CD4-positive, alpha-beta T cell treated with Interleukin-4 for 1 hour (primary cell): ENCODE measurements at places on chromosomes 2 and 18.
A peak's percentile ranks its signal among the peaks of the same experiment; 100 is the strongest.

GRCh38 chr18:48992133-48992532 is 41.4 kb upstream of the SMAD7 start:
- no peak for DNase-seq

GRCh38 chr2:185245216-185245615 is 493.4 kb upstream of the FSIP2 start:
- no peak for DNase-seq

- DNase-seq: no peak
Measured at GRCh38 chr18:48571639-48572384, 33.0 kb downstream of the CTIF start.

- DNase-seq: no peak
Measured at GRCh38 chr18:32582455-32582854, 111.8 kb upstream of the GAREM1 start.

GRCh38 chr18:48942554-48943261 is 8.1 kb downstream of the SMAD7 start:
- no peak for DNase-seq

DNA sequence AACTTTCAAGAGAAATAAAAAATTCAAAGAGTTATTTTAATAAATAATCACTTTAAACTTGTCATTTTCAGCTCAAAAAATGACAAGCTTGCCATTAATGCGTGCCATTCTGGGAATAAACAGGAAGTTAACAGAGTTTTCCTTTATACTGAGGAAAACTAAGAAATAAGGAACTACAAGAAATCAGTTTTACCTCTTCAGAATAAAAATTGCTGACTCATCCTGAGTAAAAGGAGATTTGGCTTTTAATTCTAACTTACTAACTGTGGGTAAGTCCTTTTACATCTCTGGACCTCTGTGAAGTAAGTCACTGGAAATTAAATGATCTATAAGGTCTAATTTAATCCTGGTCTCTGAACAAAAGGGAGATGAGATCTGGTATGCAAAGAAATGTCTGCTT is 16.1 kb downstream of the CEBPZ start:
- DNase-seq: no peak

- DNase-seq: peak; percentile 49
Measured at GRCh38 chr18:47772374-47773248, 157.8 kb downstream of the SMAD2 start.

GRCh38 chr2:57432528-57432927 is 614.1 kb upstream of the VRK2 start:
- DNase-seq: no peak

DNA sequence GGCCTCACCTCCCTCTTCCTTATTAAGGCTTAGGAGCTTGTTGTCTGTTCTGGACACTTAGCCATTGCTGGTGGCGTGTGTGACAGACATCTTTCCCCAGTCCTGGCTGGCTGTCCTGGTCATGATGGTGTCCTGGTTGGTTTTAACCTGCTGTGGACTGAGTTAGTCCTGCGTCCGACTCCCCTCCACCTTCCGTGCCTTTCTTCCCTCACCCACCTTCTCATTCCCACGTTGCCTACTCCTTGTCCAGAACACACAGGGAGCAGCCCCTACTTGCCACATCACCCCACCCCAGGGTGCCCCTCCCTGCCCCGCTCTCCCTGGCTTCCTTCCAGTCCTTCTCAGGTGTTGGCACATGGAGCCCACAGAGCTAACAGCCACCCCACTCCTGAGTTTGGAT is 9.5 kb downstream of the ANO7 start:
- DNase-seq: no peak

DNA sequence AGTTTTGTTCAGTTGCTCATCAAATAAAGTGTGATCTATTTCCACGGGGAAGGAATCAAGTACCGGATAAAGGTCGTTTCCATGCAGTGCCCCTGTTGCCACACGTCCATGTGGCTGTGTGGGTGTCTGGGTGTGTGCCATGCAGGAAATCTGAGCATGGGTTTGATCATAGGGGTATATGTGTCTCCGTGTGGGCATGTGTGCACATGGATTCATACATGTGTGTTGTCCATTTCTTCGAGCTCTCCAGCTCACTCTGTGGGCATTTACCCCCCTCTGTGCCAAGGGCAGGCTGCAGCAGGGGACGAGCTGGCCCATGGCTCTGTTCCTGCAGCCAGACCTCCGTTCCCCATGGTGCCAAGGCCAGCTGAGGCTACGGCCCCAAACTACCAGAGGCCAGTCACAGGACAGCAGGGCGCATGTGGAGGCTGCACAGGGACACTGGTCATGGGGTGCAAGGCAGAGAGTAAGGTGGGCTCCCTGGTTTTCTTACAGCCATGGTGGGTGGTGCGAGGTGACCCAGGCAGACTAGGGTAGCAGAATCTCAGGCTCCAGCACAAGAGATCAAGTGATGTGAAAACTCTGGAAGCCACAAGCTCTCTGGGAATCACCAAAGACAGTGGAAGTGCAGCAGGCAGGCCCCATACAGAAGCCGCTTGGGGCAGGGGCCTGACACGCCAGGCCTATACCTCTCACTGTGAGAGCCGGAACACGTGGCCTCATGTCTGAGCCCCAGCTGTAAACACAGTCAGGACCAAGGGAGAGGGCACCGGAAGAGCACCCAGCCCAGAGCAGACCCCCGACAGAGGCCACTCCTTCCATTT is 66.4 kb upstream of the RAB6C start:
- no peak for DNase-seq

- DNase-seq: no peak
Measured at GRCh38 chr2:173075056-173075780, 428 bp upstream of the MAP3K20 start.

DNA sequence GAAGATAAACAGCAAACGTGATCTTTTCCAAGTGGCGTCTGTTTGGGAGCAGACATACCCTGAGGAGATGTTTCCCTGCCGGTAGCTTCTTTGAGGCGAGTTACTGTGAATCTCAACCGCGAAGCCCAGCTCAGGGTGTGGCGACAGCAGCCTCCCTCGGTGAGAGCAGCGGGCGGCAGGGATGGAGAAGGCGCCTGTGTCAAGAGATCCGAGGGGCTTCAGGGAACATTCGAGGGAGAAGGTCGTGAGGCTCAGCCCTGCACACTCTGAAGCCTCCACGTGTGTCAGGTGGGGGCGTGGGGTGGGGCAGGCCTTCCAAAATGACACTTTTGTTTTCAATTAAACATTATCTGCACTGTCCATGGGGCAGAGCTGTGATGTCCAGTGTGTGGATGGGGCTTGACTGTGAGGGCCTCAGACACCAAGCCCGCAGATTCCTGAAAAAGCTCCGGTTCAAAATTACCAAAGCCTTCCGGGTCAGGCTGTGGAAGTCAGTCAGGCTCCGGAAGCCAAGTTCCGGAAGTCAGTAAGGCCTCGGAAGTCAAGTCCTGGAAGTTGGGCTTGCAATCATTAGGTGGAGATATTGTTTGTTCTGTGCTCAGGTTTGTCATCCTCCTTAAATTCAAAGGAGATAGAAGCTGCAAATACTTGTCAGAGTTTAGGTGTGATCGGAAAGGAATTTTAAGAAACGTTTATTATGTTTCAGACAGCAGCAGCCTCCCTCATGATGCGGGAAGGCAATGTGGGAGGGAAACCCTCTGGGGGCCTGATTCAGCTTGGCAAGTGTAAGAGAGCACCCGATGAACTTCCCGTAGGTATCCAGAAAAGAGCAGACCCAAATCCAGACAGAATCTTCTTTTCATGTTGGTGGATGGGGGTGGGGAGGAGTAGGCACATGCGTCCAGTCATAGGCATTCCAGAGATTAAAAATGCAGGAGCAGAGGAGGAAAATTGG is 20.7 kb downstream of the SMIM21 start:
- no peak for DNase-seq

DNA sequence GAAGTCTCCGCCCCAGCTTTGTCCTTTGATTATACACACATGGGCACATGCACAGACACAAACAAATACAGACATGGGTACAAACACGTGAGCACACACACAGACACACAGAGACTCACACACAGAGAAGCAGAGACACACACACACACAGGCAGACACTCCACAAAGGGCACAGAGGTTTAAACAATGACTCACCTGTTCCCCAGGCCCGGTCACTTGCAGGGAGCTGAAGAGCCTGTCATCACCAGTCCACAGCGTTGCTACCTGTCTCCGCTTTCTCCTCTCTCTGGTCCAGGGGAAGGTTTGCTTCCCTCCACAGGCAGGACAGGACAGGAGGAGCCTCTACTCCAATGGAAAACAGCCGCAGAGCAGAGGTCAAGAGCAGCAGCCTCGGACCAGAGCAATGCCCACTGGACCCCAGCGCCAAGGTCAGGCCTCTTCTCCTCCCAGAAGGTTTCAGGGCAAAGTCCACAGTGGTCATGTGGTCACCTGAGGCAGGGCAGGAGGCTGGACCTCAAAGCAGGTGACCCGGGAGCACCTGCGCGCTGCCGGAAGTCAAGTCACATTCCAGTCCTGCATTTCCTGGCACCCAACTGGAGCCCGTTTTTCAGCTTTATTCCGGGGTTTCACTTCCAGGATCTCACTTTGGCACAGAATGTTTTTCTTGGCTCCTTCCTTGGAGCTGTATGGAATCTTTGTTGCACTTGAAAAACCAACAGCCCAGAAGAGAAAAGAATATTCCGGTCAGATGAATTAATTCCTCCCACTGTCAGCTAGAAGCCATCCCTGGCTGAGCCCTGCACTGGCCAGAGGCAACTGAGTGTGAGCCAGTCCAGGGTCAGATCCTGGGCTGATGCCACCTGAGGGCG is at the start of gene RAB17:
RAB17 (minus strand) TSS at position 463 of the 869 bp plus-strand sequence. CDS start 4,580 bp downstream, outside the sequence.
- DNase-seq: no peak

DNA sequence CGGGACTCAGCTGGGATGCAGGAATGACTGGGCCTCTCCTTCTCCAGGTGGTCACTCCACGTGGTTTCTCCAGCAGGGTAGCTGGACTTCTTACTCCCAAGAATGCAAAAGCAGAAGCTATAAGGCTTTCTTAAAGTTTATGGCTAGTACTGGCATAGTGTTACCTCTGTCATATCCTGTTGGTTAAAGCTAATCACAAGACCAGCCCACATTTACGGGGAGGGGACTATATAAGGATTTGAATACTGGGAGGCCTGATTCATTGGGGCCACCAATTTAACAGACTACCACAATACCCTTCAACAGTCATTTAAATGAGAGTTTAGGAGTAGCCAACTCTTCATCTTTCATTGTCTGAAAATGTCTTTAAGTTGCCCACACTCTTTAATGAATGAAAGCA is 94.4 kb upstream of the TSPYL6 start:
- no peak for DNase-seq

DNA sequence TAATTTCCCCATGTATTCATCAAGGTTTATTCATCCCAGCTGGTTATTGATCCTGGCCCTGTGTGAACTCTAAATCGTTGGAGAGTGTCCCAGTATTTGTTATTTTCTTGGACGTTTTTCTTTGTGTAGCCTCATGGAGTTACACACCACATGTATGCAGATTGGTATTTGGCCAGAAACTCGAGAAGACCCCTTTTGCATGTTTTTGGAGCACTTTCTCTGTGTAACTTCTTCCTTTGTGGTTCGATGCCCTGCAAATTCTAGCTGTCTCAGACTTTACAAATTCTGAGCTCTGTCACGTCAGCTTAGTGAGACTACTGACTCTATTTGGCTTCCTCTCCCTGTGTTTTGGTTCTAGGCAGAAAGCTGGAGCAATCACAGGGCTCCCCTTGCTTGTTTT is 198.7 kb downstream of the MCFD2 start:
- no peak for DNase-seq

GRCh38 chr2:127023504-127023903 is 83.5 kb downstream of the BIN1 start:
- no peak for DNase-seq
